ENCODE measurements at places on chromosomes 11 and 22.

DNA sequence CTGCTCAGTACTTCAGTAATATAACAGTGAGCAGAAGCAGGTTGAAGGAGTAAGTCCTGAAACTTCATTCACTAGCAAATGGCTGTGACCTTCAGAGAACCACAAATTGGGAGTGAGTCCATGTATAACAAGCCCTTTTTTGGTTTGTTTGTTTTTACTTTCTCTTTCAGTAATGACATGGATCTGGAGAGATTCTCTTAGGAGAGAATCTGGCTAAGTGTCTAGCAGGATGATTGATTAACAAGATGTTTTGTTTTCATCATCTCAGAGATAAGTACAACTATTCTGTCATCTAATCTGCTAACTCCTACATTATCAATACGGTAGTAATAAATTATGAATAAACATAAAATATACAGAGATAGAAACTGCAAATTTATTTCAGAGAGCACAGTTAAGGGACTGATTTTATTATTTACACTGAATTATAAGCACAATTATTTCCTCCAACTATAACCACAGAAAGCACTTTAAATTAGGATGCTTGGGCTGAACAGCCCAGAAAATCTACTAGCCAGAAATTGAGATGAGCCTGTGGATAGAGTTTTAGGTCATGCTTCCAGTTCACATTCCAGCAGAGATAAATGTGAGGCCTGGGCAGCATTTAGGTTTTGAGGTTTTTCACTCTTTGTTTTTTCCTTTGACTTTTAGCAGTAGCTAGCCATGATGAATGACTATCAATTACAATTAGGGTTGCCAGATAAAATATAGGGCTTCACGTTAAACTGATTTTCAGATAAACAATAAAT is 429.3 kb upstream of the FAT3 start:
- DNase-seq, result no peak

DNA sequence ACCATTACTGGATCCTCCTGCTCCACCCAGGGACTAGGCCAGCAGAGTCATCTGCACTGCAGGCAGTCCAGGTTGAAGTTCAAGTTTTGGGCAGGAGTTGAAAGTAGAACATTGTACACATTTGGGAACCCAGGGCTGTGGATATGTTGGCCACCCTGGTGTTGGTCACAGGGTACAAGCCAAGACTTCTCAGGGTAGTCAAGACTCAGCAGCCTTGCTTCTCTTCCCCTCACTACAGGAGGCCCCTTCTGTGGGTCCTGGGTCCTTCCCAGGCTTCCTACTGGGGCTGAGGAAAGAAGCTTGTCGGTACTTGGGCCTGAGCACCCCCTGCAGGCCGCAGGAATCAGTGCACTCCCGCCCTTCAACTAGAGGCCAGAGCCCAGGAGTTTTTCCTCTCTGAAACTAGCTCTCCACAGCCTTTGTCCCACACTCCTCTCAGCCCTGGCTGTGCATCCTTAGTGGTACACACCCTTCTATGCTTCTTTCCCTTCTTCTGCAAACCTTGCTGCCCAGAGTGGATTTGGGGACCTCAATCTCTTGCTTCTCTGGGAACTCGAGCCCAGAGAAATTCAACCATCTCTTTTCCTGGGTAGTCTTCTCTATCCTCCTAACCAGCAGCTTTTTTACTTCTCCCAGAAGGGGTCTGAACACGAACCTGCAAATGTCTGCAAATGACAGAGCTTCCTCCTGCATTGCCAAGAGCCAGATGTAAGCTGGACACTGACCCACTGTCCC is 2.6 kb upstream of the HPX start:
- DNase-seq, result peak; percentile 7

GRCh38 chr11:109728056-109728455 is 306.1 kb downstream of the C11orf87 start:
- DNase-seq, result no peak

- DNase-seq, result no peak
These were observed 23.9 kb upstream of the PANX1 start for GRCh38 chr11:94104734-94105133.

DNA sequence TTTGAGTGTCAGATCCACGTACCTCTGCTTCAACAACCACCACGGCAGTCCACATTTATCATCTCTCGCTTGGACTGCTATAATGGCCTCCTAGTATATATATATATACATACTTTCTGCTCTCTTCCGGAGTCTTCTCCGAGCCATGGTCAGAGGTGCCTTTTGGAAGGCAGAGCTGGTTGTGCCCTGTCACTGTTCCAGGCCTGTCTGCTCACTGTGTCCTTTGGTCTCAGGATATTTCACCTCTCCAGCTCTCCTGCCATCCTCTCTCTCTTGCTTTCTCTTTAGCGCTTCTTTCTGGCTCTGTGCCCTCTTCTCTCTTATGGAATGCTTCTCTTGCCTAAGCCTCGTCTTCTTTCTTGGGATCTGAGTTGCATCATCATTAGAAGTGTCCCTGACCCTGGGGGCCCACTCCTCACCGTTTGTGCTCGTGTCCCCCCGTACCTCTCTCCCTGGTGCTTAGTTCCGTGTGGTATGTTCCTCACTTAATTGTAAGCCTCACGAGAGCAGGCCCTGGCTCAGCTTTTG is 86.1 kb upstream of the RASSF10 start:
- DNase-seq, result no peak

GRCh38 chr22:37961062-37961461 is 7.6 kb downstream of the POLR2F start:
- no peak for DNase-seq

- no peak for DNase-seq
These were observed 413.9 kb downstream of the TENM4 start for GRCh38 chr11:79026803-79027445.

DNA sequence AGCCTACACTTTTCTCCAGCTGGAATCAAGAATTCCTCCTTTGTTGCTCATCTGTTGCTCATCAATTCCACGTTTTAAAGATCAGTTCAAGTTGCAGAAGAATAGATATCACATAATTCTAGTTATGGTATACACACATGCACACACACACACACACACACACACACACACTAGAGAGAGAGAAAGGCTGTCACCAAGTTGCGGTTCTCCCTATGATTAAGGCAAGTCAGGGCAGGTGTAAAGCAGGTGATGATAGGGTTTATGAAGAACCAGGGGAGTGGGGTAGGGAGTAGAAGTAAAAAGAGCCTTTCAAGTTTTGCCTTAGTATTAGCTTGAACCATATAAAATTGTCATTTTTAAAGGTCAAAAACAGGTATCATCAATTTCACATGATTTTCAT is 31.7 kb upstream of the TMPRSS4 start:
- no peak for DNase-seq

DNA sequence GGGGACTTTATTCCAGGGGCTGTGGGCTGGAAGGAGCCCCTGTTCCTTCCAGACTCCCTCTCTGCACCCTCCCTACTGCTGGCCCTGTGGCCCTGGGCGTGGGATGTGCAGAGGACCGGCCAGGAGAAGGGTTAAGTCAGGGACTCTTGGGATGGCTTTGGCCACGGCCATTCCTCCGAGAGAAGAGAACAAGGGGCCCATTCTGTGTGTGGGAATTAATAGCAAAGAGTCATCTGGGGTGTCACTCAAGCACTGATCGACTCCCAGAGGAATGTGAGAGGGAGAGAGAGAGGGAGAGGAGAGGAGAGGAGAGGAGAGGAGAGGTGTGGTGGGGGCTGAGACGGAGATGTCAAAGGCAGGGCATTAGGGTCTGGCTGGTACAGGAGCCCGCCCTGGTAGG is 14.2 kb upstream of the SOX10 start:
- DNase-seq, result no peak

- DNase-seq, result no peak
These were observed 34.5 kb downstream of the GLB1L2 start for GRCh38 chr11:134366254-134366653.
